ENCODE measurements at places on chromosomes 7 and 10. TPM values are rescaled to one million over a fixed set of nuclear protein-coding genes. Genes with fewer than 3 reads are reported as not detected.

The ABCB8 gene
- total RNA-seq: 53.4 TPM

The CUBN gene
- total RNA-seq: under 0.01 TPM

The KAZALD1 gene
- total RNA-seq: 0.23 TPM

The OPN4 gene
- not detected for total RNA-seq

The CLCN1 gene
- not detected for total RNA-seq

The NME8 gene
- not detected for total RNA-seq

The TMEM273 gene
- total RNA-seq: not detected

The GHRHR gene
- not detected for total RNA-seq

The ATE1 gene
- total RNA-seq: 16.9 TPM

The EN2 gene
- not detected for total RNA-seq

The MRLN gene
- not detected for total RNA-seq

The OR6B1 gene
- not detected for total RNA-seq

The NPY4R2 gene
- total RNA-seq: not detected

The VSTM4 gene
- total RNA-seq: not detected

The PROSER2 gene
- 64.3 TPM for total RNA-seq

The PRSS37 gene
- total RNA-seq: not detected

The KLF14 gene
- not detected for total RNA-seq

The PPP1R17 gene
- total RNA-seq: not detected

The HGF gene
- 0.04 TPM for total RNA-seq

The AASS gene
- 14.9 TPM for total RNA-seq

The SORBS1 gene
- total RNA-seq: 0.08 TPM

All from hair follicular keratinocyte (primary cell).